ENCODE measurements at places on chromosomes 2 and 18. TPM values are rescaled to one million over a fixed set of nuclear protein-coding genes. Genes with fewer than 3 reads are reported as not detected.

- no peak for DNase-seq
Observed at GRCh38 chr18:38256366-38256765, 690.8 kb upstream of the CELF4 start.

DNA sequence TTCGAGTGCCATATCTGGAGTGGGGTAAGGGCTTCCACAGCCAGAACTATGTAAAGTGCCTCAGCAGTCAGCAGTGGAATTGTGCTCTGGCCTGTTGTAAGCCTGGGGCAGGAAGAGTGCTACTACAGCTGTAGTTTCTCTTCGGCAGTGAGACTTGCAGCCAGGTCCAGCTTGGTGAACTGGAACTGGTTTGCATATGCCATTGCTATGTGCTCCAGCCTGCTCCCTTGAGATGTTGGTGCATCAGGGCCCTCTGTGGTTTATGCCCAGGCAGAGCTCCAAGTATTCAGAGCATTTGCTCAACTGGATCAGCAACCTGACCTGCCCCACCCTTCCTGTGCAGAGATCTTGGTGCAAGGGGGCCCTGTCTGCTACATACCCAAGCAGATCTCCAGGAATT lies 47.8 kb downstream of the ZNF804A start:
- DNase-seq, result no peak

DNA sequence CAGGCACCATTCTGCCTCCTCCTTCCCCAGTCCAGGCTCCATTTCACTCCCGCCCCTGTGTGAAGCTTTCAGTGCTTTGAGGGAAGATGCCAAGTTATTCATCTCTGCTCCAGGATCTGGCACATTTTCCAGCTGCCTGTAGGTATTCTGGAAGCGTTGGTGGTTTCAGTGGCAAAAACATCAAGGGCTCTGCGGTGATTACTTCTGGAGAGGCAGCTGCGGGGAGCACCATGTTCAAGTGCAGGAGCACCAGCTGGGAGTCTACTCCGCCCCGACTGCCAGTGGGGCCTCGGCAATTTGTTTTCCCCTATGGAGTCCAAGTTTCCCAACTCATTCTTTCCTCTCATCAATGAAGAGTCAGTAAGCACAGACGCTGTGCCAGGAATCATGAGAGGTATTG lies 211.7 kb downstream of the CLIP4 start:
- no peak for DNase-seq

GRCh38 chr2:85588236-85588635 lies 4.0 kb downstream of the VAMP5 start:
- DNase-seq, result no peak

DNA sequence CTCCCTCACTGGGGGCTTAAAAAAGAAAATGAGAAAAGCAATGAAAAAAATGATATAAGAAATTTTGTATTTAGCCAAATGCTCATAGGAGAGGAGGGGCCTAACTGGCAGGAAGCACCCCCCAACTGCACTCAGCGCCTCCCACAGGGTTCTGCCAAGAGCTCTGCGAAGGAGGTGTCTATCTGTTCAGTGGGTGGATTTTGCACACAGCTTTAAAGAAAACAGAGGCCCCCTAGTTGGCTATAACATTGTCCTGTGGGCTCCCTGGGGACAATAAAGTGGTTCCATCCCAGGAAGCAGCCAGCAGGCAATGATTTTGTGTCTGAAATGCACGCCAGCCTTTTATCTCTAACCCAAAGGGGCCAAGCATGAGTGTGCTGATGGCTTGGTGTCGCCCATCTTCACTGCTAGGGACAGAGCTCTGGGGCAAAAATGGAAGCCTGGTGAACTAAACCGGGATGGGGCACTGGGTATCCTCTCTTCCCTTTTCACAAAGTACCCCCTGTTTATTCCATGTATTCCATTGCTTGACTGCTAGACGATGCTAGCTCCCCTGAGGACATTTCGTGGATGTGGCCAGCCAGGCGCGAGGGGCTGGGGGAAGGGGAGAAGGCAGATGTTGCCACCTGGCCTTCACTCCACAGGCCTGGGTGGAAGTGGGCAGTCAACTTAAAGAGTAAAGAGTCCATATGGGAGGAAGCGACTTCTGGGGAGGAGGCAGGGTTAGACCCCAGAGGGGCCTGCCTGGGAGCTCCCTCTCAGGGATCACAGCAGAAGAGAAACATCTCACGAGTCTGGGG lies 205.7 kb downstream of the CYP26B1 start:
- DNase-seq, result no peak

DNA sequence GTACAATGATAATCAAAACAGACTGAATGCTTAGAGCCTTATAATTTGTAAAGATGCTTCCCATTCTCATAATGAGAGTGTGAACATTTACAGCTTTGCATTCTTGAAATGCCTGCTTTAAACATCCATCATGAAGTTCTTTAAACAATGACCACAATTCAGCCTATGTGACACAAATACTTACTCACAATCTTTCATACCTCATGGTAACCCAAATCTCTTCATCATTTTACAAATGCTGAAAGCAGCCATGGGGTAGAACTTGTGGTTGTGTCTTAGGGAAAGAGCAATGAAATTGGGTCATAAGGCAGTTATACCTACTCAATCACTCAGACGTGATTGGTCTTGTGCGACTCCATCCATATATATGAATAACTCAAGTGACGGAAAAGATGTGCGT lies 140.7 kb downstream of the RND3 start:
- DNase-seq, result no peak

ADAM17 gene
- polyA plus RNA-seq, result 6.5 TPM

DNA sequence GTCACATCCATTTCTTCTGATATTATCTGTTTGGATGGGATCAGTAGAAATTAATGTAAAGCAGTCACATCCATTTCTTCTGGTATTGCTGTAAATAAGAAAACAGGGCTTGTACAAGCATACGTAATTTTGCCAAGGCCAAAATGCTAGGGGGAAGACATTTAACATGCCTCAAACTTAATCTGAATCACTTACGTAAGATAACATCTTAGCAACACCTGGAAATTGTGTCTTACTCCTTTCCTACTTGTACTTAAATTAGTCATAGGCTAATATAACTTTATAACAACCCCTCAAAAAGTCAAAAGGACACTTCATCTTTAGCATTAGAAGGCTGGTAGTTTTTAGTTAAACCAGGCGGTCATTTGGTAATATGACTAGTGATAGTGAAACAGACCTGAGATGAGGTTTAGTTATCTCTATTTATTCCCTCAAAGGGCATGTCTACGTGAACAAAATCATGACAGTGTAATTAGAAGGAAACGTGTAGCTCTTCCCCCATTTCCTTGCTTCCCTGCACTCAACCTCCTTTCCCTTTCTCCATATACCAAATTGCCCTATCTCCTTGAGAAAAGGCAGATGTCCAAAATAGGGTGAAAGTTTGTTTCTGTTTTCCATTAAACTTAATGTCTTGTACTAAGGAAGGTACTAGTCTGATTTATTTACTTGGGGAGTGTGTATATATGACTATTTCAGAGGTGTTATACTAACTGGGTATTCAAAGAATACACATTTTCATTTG lies 99.3 kb upstream of the FZD5 start:
- no peak for DNase-seq

MATN3 gene
- polyA plus RNA-seq, result 0.19 TPM

IGFBP5 gene
- 58.2 TPM for polyA plus RNA-seq

KIAA2012 gene
- polyA plus RNA-seq, result not detected

FLACC1 gene
- 3.7 TPM for polyA plus RNA-seq

HAAO gene
- polyA plus RNA-seq, result 2.4 TPM

DNA sequence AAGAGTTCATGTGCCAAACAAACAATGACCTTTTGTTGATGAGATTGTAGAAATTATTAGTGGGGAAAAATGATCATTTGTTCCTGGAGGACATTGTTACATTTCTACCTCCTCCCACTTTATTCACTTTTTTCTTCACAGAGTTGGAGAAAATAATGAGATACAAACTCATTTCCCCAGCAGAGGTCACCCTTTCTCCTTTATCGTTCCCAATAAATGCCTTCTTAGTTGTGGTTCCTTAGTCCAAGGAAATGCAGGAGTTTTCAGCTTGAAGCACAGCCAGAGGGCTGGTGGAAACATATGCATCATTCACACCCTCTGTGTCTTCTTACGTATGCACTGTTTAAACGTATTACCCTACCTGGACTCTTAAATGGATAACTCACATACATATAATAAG lies 108.8 kb downstream of the SLC4A3 start:
- DNase-seq, result no peak

GRCh38 chr2:165796819-165797530 lies 2.9 kb upstream of the GALNT3 start:
- DNase-seq, result no peak

- DNase-seq, result no peak
Observed at GRCh38 chr2:38466876-38467767, 90.0 kb upstream of the ATL2 start.

RAB6C gene
- polyA plus RNA-seq, result 0.08 TPM

SOX11 gene
- polyA plus RNA-seq, result 1.0 TPM

DNA sequence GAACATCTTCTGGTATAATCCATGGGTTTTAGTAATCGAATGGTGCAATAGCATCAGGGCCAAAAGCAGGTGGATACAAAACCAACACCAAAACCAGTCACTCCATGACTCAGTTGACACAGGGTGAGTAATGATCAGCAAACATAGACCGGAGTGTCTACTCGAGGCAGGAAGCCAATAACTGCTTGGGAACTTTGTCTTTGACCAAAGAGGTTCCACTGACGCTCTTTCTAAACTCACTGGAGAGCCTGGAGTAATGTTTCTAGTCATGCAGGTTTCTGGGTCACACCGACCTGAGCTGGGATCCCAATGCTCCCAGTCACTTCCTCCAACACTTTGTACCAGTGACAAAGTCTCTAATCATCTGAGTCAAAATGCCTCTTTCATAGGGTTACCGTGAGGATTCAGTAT lies 30.9 kb downstream of the MREG start:
- no peak for DNase-seq

DNA sequence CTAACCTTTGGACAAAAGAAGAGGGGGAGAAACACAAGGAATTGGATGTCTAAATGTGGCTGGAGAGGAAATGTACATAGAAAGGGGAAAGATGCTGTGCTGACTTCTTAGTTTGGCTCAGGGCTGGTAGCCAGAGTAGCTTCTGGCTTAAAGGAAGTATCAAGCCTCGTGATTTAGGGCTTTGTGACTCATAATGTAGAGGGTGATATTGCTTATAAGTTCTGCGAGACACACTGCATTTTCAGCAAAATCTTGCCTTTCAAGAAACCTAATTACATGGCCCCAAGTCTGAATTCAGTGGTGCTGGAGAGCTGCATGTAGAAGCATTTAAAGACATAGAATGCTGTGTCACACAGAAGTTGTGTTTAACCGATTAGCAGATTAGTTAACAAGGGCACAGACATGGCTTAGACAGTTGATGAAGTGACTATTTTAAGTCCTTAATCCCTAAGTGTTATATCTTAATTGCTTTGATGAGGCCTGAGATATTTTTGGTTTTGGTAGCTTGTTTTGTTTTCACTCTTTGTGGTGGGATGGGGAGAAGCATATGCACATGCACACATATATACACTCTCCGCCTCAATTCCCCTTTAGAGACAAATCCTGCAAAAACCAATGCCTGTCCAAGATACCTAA lies 66.4 kb downstream of the EPAS1 start:
- no peak for DNase-seq

CHPF gene
- polyA plus RNA-seq, result 74.1 TPM

YES1 gene
- polyA plus RNA-seq, result 7.1 TPM

- DNase-seq, result peak; percentile 59
Observed at GRCh38 chr2:197784956-197785941, at the start of gene BOLL. TSS of gene BOLL (minus strand) at chr2:197785319. CDS start at chr2:197781850, 3,469 bp downstream.

- no peak for DNase-seq
Observed at GRCh38 chr2:176130957-176131847, 1.7 kb downstream of the HOXD8 start.

GRCh38 chr2:100285691-100286090 lies 36.6 kb downstream of the LONRF2 start:
- no peak for DNase-seq

- no peak for DNase-seq
Observed at GRCh38 chr2:239903210-239903609, 121.9 kb downstream of the NDUFA10 start.

DNA sequence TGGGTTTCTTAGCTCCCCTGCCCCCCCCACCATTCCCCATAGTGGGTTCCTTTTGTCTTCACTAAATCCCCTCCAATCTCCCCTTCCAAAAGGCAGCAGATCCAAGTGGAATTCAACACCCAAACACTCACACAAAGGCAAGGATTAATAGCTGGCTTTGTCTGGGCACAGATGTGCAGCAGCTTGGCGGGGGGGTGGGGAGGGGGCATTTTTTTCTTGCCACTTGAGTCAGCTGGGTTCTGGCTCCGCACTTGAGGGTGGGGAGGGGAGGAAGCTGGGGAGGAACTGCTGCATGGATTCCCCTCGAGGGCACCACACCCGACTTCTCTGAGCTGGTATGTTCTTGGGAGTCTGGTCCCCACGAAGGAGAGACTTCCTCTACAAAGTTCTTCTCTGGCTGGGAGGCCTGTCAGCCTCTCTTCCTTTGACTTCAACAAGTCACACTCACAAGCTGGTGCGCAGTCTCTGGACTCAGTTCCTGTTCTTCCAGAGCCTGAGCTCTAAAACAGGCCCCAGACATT lies 36.0 kb downstream of the SERTAD2 start:
- no peak for DNase-seq

DNA sequence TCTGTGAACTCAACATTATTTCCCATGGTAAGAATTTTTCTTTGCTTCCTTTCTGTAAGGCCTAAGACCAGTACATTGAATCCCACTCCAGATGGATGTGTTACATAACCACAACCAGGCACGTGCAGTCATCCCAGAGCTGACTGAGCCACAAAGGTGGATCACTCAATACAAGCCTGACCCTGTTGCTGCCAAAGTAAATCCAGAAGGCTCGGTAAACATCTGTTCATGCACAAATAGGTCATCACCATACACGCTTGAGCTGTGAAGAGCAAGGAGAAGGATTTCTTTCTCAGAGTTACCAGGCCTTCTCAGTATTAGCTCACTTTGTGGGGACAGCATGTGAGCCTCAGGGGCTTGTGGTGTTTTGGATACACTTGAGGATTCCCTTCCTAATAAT lies 791.4 kb upstream of the FANCL start:
- no peak for DNase-seq

- DNase-seq, result no peak
Observed at GRCh38 chr2:136104977-136105376, 13.0 kb downstream of the CXCR4 start.

- no peak for DNase-seq
Observed at GRCh38 chr2:208183972-208184705, 5.7 kb downstream of the C2orf80 start.

GRCh38 chr2:15145046-15145817 lies 415.9 kb downstream of the NBAS start:
- no peak for DNase-seq

ALPI gene
- polyA plus RNA-seq, result not detected

DNA sequence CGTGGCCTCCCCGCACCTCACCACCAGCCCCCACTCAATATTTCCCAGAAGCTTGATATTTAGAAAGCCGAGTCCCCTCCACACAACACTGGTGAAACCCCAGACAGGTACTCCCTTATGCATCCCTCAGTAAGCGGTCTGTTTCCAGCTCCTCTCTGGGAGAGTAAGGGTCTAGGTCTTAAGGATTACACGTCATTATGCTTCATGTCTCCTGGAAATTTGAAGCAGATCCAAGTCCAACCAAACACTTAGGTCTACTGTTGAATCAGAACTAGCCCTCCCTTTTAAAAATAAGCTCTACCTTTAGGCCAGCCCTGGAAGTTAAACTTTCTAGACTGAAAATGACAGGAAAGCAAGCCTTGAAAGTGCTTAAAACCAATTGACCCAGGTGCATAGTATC lies 1.5 kb upstream of the OST4 start:
- no peak for DNase-seq

- DNase-seq, result no peak
Observed at GRCh38 chr2:107361751-107362381, 464.8 kb upstream of the RGPD4 start.

- no peak for DNase-seq
Observed at GRCh38 chr2:189391201-189391600, 50.1 kb upstream of the WDR75 start.

Measured in heart left ventricle (tissue), 16 donors.